ENCODE measurements at places on chromosomes 1 and 21.
A peak's percentile ranks its signal among the peaks of the same experiment; 100 is the strongest.

- no peak for DNase-seq
Measured at GRCh38 chr1:219100059-219100458, 73.6 kb upstream of the LYPLAL1 start.

GRCh38 chr21:25385911-25386474 is 221.3 kb downstream of the MRPL39 start:
- no peak for DNase-seq

GRCh38 chr21:42507418-42507817 is 6.2 kb upstream of the SLC37A1 start:
- no peak for DNase-seq

GRCh38 chr1:29711582-29712283 is 475.4 kb downstream of the PTPRU start:
- DNase-seq = no peak

DNA sequence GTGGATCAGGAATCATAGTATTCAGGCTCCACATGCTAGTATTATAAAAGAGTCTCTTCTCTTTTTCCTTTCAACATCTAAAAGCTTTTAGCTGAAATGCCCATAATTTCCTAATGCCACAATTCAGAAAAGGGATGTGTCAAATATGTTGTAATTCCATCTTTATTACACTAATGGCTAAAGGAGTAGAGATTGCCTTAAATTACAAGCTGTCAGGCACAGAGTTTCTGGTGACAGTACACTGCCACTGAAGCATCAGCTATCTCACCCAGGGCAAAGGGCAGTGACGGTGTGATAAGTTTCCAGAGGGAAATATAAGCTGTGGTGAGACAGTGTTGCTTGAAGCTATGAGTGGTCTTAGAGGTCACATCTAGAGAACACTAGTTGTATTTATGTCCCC is 581.1 kb downstream of the KCNT2 start:
- DNase-seq = no peak

- peak; percentile 93 for DNase-seq
Measured at GRCh38 chr1:31715087-31715872, 11.5 kb upstream of the COL16A1 start.

DNA sequence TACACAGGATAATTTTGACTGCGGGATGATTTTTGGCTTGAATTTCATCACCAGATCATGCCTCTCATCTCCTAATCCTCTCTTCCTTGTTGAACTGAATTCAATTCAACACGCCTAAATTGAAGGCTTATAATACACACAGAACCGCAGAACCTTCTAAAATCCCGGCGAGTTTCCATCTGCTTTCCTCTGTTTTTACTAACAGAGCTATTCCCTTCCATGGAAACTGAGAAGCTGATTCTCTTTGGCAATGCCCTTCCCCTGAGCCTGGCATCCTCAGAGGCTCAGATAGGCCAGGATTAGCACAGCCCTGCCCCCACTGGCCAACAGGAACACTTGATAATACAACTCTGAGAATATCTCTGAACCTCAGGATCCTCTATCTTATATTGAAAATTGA is 130.2 kb downstream of the CAPN8 start:
- no peak for DNase-seq

DNA sequence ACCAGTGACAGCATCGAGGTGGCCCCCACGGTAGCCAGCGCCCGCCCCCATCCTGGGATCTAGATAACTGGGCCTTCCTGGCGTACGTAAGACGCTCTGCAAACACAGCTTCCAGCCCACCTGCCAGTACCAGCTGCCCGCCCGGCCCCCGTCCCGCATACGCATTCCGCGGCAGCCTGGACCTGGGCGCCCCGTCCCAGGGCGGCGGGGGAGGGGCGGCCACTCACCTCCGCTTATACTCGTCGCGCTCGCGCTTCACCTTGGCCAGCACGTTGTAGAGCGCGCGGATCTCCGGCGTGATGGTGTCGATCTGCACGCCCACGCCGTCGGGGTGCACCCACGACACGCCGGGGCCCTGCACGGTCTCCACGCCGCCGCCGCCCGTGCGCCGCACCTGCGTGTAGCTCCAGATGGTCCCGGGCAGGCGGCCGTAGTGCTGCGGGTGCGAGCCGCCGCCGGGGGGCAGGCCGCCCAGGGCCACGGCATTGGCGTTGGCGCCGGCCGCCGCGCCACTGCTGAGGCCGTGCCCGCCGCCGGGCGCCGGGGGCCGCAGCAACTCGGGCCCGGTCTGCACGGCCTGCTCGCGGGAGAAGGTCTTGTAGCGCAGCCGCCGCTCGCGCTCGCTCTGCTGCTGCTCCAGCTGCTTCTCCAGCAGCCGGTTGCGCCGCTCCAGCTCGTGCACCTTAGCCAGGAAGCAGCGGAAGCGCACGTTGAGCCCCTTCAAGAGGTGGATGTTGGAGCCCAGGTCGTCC is 859 bp downstream of the IFFO2 start:
- DNase-seq = no peak

GRCh38 chr21:44299458-44300261 is at the start of gene PFKL:
Gene PFKL, plus strand, starts transcription at chr21:44300053. Its CDS starts 53 bp downstream, at chr21:44300106.
- DNase-seq = peak; percentile 45

GRCh38 chr1:195328681-195329080 is 1279.6 kb downstream of the KCNT2 start:
- DNase-seq = no peak

GRCh38 chr1:66436378-66437135 is 97.4 kb upstream of the SGIP1 start:
- DNase-seq = no peak

DNA sequence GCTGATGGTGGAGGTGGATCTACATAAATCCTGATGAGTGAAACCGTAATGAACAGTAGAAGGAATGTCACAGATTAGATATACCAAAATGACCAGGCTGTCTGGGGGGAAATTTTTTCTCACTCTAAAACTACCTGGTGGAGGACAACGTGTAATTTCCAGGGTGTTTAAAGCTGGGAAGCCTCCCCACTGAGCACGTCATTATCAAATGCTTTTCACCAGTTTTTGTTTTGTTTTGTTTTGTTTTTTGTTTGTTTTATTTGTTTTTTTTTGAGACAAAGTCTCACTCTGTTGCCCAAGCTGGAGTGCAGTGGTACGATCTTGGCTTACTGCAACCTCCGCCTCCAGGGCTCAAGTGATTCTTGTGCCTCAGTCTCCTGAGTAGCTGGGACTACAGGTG is 11.6 kb downstream of the AGPAT3 start:
- no peak for DNase-seq

- no peak for DNase-seq
Measured at GRCh38 chr1:211501711-211502400, 9.9 kb upstream of the RD3 start.

DNA sequence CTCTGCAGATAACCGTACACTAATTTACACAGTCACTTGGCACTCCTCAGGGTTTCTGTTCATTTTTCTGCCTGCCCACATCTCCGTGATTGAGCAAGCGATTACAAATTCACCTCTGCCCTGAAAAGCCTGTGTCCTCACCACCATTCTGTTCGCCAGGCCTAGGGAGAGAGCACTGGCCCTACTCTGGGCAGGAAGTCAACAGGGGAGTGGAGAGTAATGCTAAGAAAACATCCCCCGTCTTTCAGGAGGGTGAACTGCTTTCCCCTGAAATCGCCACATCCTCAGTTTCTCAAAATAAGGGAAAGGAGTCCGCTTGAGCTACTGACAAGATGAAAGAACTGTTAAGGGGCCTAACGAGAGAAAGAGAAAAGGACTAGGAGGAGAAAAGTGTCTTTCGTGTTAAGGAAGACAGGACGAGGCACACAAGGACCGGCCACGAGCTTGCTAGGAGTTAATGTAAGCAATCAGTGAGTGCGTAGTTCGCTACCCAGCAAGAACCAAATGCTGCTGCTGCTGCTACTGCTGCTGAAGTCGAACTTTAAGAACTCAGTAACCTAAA is 632 bp downstream of the PEX19 start:
- DNase-seq = no peak

- DNase-seq = no peak
Measured at GRCh38 chr1:22416555-22417454, 34.8 kb upstream of the ZBTB40 start.

GRCh38 chr1:214494706-214495105 is 56.7 kb downstream of the PTPN14 start:
- DNase-seq = no peak

GRCh38 chr1:20366056-20366462 is 75.4 kb downstream of the VWA5B1 start:
- no peak for DNase-seq

DNA sequence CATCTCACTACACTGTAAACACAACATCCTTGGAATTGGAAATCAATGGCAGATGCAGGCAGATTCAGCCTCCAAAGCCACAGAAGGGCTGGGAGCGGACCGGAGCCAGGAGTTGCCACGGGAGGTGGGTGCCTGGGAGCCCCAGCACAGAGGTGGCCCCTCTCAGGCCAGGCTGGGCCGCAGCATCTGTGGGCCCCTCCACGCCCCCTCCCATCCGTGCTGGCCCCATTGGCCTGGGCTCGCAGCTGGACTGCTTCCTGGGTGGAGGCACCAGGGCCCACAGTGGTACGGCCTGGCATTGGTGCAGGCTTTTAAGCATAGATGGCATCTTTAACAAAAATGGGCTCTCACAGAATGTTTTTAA is 64.2 kb downstream of the SLX9 start:
- DNase-seq = no peak

DNA sequence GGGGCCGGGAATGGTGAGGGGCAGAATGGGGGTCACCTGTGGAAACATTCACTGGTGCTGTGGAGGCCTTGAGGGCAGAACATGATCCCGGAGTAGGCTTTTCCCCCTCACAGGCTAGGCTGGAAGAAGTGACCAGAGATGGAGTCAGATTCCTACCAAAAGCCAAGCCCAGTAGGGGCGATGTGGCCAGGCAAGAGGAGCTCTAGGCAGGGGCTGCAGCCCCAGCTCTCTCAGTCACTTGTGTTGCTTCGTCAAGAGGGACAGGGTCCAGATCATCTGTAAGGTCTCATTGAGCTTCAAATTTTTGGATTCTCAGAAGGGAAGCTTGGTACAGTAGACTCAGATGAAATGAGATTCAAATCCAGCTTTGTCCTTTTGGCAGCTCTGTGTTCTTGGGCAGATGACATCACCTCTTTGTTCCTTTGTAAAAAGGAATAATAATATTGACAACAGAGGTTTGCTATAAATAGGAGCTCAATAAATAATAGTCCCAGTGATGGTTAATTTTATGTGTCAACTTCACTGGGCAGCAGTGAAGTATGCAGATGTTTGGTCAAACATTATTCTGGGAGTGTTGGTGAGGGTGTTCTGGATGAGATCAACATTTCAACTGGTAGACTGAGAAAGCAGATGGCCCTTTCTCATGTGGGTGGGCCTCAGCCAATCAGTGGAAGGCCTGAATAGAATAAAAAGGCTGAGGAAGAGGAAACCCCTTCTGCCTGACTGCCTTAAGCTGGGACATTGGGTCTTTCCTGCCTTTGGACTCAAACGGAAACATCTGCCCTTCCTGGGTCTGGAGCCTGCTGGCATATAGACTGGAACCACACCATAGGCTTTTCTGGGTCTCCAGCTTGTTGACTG is 324.7 kb upstream of the USP24 start:
- DNase-seq = no peak
